ENCODE measurements at places on chromosomes 4 and X.

GRCh38 chrX:129695535-129695934 is 40.8 kb upstream of the APLN start:
- no peak for DNase-seq

GRCh38 chr4:181046809-181047208 is 1196.4 kb upstream of the TENM3 start:
- no peak for DNase-seq

- no peak for DNase-seq
Measured at GRCh38 chrX:150958177-150958576, 25.0 kb upstream of the HMGB3 start.

DNA sequence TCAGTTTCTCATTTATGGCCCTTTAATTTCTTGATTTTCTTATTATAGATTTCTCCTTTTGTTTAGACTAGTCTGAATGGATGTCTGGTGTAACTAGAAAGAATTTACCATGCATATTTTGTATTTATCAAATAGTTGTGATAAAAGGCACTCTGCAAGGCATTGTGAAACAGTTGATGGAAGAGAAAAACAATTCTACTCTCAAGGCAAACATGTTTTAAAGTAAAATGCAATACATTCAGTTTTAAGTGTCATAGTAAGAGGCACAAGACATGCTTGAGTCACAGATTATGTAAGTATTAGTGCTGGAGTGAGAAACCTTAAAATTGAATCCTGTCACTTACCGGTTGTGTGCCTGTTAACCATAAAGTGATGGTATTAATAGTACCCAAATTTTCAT is 283.3 kb upstream of the DKK2 start:
- no peak for DNase-seq

DNA sequence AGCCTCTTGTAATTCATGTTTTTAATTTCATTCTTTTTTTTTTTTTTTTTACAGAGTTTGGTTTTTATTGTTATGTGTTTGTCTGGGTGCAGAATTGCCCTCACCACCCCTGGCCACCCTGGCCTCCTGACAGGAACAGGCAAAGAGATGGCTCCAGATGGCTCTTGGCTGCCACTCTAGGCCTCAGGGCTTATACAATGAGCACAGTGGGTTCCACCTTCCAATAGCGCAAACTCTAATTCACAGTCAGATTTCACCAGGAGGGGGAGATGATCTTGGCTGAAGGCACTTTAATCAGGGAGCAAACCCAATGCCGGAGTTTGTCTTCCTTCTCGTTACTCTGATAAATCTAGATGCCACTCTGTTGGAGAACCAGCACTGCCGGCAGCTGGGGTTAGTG is 24.8 kb downstream of the CPE start:
- DNase-seq: no peak

DNA sequence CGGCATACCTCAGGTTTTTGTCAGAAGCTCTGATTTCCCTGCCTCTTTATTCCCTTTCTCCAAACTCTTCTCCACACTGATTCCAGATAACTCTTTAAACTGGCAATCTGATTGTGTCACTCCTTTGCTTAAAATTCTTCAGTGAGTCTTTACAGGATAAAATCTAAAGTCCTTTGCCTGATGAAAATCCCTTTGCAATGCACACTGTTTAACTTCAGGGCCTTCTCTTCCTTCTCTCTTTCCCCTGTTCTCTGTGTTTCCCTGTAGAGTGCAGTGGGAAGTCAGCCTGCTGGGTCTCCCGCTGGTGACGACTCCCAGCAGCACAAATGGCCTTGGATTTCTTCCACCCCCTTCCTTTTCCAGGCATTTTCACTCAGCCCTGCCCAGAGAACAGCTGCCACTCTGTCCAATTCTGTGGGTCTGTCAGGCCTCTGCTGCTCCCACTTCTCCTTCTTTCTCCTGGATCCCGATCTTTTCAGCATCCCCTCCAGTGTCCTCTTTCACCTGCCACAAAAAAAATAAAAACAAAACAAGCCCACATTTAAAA is 189.9 kb upstream of the NWD2 start:
- DNase-seq: no peak
